ENCODE measurements at places on chromosomes 5 and 9.
A peak's percentile ranks its signal among the peaks of the same experiment; 100 is the strongest.

DNA sequence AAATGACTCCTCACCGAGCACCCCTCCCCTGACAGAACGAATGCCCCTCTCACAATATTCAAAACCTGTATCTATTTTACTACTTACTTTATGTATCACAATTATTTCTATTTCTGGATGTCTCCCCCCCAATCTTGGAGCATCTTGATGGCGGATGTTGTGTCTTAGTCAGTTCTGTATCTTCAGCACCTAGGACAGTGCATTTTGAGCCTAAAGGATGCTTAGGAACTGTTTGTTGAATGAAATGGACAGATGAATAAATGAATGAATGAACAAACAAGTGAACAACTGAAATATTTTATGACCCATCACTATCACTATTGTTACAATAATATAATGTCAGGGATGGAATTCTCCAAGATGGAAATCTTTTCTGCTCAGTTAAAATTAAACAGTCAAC, 295.7 kb downstream of the DNAH5 start:
- DNase-seq, result no peak

- no peak for DNase-seq
These were observed 145.7 kb downstream of the EBF1 start for GRCh38 chr5:158953929-158954534.

GRCh38 chr5:93100976-93101375, 480.0 kb downstream of the NR2F1-AS1 start:
- DNase-seq, result no peak

- DNase-seq, result no peak
These were observed 166.4 kb upstream of the PIK3R1 start for GRCh38 chr5:68049053-68049713.

- no peak for DNase-seq
These were observed 92.0 kb downstream of the THBS4 start for GRCh38 chr5:80127116-80127552.

DNA sequence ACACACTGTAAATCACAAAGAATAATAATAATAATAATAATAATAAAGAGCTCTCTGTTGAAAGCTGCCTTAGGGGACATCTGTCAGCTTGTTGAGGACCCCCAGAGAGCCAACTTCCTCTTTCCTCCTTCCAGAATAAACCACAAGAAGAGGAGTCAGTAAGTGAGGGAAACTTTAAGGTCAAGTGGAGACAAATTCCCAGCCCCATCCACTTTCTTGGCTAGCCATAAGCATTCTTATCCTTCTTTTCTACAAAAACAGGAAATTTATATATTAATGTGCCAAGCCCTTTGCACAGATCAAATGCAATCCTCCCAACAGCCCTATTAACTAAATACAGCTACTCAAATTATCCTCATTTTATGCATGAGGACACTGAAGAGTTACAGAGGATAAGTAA, 9.4 kb upstream of the C5orf58 start:
- no peak for DNase-seq

DNA sequence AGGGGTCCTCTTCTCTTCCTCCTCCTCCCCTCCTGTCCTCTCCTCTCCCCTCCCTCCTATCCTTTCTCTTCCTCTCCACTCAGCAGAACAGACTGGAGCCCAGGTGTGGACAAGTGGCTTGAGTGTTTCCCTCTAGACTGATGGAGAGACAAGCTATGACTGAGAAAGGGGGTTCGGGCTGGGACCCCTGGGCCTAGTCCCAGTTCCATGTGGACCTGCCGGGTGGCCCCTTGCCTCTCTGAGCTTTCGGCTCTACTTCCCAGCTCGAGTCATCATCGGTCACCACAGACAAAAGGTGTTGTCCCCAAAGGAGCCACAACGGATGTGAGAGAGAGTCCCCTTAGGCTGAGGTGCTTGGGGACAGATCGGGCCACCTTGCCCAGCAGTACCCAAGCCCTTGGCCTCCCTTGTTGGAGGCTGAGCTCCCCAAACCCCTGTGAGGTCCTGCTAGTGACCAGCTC, 3.4 kb upstream of the RXRA start:
- DNase-seq, result no peak

GRCh38 chr5:74966141-74967026, 86.0 kb downstream of the GCNT4 start:
- no peak for DNase-seq

- DNase-seq, result peak; percentile 67
These were observed 17.8 kb upstream of the DPM2 start for GRCh38 chr9:127955294-127956015.

DNA sequence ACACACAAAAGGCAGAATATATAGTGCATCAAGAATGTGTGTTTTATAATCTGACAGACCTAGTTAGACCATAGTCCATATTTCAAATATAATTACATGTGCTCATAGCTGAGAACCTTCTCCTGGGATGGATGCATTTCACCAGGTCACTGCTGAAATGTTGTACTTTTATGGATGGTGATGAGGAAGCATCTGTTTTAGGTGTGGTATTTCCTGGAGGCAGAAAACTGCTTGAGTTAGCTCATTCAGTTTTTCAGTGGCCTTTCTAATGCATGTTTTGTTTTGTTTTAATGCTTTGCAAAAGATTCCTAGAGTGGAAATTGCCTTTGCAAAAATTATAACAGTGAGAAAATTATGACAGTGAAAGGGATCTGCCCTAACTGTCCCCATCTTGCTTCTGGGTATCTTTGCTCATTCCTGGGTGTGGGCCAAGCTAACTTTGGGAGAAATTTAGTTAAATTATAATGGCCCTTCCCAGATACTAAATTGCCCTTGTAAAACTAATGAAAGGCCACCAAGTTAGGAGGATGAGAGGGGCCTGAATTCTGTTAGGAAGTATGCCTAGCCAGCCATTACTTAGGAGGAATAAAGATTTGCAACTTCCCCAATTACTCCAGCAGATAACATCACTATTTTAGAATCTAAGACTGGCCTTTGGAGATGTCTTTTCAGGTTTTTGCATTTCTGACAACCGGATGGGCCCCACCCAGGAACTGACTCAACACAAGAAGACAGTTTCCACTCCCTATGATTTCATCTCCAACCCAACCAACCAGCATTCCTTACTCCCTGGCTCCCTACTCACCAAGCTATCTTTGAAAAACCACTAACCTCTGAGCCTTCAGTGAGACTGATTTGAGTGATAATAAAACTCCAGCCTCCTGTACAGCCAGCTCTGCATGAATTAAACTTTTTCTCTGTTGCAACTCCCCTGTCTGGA, 7.0 kb upstream of the IL12B start:
- no peak for DNase-seq

DNA sequence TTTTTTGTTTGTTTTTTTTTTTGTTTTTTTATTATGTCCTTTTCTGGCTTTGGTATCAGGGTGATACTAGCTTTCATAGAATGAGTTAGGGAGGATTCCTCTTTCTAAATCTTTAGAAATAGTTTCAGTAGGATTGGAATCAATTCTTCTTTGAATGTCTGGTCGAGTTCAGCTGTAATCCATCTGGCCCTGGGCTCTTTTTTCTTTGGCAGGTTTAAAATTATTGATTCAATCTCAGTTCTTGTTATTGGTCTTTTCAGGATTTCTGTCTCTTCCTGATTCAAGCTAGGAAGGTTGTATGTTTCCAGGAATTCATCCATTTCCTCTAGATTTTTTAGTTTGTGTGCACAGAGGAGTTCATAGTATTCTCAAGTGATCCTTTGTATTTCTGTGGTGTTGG, 34.9 kb downstream of the IQGAP2 start:
- no peak for DNase-seq

- no peak for DNase-seq
These were observed 38.6 kb upstream of the SLC6A19 start for GRCh38 chr5:1162751-1163150.

DNA sequence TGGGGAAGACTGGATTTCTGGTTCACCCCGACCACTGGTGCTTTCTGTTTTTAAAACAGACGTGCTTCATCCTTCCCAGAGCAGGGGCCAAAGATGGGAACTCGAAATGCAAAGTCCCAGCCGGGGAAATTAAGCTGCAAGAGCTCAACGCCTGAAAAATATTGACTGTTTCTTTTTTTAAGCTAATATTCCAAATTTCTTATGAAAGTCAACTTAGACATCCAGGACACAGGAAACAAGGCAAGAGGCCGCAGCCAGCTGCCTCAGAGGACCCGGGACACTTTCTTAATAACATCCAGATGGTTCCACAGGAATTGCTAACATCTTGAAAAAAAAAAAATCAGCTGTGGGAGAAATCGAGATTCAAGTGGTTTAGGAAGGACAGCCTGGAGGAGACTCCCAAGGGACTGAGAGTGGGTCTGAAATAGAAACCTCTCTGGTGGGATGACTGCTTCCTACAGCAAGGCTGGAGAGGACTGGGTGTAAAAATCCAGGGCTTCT, 144.9 kb downstream of the FGF1 start:
- DNase-seq, result no peak

GRCh38 chr5:96037128-96037527, 75.5 kb upstream of the ELL2 start:
- no peak for DNase-seq

DNA sequence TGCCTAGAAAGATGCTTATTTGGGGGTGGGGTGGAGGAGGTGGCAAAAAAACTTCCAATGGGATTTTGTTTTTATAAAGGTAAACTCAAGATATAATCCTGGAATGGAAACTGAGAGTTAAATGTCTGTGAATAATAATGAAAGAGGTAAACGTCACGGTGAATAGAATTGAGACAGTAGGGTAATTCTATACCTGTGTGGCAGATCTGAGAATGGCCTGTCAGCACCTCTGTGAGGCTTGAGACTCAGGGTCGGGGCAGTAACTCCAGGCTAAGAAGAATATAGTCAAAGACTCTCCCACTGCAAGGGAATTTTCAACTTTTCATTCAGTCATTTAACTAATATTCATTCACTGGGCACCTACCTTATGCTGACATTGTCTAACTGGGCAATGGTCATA, 581.2 kb upstream of the ZNF608 start:
- DNase-seq, result no peak

DNA sequence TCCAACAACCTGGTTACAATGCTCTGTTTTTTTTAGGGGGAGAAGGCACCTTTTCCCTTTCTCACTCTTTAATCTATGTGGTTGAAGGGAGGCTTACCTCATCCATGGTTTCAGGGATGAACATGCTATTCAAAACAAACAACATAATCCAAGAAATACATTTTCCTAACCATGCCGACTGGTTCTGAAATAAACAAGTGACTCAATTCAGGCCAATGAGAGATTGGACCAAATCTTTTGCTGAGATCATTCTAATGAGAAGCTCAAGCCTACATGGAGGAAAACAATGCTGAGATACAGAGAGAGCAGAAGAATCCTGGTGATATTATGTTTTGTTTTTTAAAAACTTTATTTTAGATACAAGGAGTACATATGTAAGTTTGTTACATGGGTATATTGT, 46.8 kb upstream of the ELL2 start:
- DNase-seq, result no peak

GRCh38 chr9:99182356-99182755, 39.4 kb downstream of the ALG2 start:
- DNase-seq, result no peak

DNA sequence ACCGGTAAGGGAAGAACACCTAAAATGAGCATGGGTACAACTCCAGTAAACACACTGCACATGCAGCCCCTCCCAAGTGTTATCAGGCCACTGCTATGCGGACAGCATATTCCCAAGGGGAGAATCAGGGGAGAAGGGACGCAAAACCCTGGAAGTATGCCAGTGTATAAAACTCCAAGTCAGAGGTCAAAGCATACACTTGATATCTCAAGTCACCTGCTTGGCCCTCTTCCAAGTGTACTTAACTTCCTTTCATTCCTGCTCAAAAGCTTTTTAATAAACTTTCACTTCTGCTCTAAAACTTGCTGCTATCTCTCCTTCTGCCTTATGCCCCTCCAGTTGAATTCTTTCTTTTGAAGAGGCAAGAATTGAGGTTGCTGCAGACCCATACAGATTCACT, 408.1 kb downstream of the HTR1A start:
- DNase-seq, result no peak

- no peak for DNase-seq
These were observed 46.7 kb upstream of the CER1 start for GRCh38 chr9:14769230-14769571.

DNA sequence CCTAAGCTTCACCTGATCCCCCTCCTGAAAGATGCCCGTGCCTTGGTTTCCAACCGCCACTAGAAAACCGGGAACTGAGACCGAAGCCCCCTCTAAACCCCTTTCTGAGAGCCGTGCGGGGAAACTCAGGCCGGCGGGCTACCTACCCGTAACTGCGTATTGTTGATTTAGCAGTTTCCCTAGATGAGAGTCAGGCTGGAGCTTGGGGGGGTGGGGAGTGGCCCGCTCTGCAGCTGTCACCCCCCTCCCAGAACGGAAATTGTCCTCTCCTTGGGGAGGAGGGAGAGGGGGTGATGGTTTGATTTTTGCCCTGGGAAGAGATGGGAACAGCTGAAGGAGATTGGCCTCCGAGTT, 2.5 kb downstream of the CXXC5 start:
- DNase-seq, result no peak

DNA sequence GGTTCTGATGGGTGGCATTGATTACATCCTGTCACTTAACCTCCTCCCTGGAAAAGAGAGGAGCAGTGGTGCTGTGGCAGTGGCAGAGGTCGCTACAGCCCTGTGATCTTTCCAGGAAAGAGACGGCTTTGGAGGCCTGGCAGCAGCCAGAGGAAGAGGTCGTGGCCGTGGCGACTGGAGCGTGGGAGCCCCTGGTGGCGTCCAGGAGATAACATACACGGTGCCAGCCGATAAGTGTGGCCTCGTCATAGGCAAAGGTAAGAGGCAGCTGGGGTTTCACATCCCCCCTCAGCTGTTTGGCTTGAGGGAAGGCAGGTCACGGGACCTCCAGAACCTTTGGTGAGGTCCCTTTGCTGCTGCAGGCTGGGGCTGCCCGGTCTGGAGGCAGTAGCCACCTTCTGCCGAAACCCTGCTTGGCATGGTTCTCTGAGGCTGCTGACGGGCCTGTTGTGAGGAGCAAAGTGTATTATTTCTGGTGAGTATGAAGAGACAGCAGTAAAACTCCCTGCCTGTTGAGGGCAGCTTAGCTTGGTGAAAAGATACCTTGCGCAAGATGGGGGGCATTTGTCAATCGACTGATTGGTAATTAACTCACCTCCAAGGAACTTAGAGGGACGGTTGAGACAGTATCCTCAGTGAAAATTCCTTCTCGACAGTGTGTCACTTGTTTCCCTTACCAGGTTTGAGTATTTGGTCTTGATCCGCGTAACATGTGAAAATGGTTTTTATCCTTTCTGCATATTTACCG, 38.0 kb upstream of the PRDM12 start:
- no peak for DNase-seq

- no peak for DNase-seq
These were observed 320.6 kb upstream of the MEF2C start for GRCh38 chr5:89203611-89204010.

DNA sequence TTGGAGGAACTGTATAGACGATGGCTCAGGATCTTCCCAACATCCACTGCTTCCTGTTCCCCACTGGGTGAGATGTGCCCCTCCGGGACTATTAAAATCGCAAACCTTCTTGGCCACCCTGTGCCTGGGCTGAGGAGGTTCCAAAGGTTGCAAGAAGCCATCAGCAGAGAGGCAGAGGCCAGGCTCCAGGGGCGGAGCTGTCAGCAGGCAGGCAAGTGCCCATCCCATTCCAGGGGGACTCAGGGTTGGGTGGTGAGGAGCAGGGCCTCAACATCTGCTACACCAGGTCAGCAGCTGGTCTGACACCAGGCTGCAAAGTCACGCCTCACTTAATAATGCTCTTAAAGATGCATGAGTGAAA, 2.2 kb downstream of the BTNL3 start:
- no peak for DNase-seq
